Endothelial cell (in vitro differentiated cells): ENCODE measurements at places on chromosomes 13 and 19.
A peak's percentile ranks its signal among the peaks of the same experiment; 100 is the strongest.

GRCh38 chr13:20415306-20415679, 110.4 kb downstream of the CRYL1 start:
- DNase-seq: no peak

- no peak for DNase-seq
Measured at GRCh38 chr19:7865262-7865911, 8.8 kb downstream of the PRR36 start.

DNA sequence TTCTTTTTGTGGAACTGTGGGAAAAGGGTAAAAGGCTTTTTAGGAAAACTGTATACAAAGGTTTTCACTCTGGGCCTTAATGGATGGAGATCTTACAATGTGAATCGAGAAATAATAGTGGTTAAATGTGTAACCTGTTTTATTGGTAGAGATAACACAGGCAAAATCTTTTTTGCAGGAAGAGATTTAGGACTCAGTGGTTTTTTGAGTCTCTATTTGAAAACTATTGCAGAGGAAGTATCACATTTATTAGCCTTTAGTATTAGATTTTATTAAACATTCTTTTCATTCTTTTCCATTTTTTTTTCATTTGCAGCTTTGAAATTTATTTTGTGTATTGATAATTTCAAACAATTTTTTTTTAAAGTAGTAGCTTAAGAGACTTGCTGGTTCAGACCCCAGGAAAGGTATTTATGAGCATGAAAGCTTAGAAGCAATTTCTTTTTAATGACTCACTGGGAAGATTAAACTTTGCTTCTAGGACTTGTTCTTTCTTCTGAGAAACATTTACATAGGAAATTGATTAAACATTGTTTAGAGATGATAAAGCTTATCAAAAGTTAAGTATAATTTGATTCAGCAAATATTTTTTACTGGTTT, 10.5 kb downstream of the KLF5 start:
- no peak for DNase-seq

GRCh38 chr13:29021717-29022116, 201.6 kb downstream of the MTUS2 start:
- no peak for DNase-seq

DNA sequence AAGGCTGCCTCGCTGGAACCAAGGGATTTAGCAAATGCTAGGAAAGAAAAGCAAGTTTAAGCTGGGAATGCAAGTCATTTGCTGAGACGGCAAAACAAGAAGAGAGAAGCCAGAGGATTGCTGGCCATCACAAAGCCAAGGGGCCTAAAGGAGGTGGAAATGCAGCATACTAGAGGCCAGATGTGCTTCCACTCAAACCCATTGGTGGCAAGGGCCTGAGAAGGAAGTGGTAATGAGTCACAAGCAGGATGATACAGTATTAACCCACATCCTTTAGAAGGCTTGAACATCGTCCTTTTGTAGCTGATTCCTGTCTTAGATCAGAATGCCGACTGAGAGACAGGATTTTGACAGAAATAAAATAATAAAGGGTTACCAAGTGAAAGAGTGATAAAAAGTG, 68.2 kb downstream of the ITGBL1 start:
- DNase-seq: no peak

- no peak for DNase-seq
Measured at GRCh38 chr13:48232420-48233045, 473 bp upstream of the ITM2B start.

DNA sequence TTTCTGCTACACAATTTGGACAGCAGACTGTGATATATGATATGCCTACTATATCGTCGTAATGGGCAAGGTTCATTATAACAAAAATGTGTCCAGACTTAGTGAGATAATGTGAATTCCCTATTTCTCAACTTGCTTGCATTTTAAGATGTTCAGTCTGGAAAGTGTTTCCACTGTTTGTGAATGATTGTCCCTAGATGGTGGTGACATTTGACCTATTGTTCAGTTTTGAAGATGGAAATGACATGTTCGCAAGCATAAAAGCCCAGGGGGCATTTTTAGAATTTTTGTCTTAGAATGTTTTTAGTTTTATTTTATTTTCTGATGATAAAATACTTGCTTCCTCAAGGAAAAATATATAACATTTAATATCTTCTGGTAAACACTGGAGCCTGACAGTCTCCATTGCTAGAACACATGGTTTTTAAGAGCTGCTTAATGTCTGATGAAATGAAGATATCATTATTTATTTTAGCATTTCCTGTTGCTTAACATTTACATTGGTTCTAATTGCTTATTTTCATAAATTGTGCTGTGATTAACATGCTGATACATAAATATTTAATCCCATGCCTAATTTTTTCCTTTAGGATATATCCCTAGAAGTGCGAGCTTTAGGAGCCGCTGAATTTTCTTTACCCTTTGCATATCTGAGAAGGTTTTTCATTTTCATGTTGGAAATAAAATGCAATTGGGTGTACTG, 27.1 kb downstream of the MBNL2 start:
- DNase-seq: no peak

DNA sequence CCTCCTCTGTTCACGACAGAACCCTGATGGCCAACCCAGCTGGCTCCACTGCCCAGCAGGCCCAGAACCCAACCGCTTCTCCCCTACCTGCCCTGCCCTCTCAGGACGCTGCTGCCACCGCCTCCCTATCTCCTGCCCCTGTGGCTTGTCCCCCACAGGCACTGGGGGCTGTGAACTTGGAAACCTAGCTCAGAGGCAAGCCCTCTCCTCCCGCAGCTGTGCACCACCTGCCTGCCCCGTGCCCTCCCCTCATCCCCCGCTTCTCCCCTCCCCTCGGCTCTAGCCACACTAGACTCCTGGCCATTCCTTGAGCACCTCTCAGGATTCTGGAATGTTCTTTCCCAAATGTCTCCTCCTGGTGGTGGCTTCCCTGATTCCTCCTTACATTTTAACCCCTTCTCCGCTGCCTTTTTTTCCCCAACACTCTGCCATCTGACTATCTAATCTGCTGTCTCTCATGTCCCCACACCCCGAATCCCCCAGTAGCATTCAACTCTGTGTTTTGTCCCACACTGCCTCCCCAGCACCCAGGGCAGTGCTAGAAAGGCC, 6.7 kb downstream of the NANOS3 start:
- DNase-seq: no peak

DNA sequence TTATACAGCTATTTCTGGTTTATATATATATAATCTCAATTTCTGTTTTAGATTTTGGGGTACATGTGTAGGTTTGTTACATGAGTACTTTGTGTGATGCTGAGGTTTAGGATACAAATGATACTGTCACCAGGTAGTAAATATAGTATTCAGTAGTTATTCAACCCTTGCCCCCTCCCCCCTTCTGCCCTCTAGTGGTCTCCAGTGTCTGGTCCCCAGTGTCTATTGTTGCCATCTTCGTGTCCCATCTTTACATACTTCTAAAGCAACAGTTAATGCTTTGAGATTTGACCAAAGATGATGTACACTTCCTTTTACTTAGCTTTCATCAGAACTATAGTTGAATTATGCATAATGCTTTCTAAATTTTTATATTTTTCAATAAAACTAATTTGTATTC, 1623.4 kb upstream of the PRR20A start:
- DNase-seq: peak; percentile 6

DNA sequence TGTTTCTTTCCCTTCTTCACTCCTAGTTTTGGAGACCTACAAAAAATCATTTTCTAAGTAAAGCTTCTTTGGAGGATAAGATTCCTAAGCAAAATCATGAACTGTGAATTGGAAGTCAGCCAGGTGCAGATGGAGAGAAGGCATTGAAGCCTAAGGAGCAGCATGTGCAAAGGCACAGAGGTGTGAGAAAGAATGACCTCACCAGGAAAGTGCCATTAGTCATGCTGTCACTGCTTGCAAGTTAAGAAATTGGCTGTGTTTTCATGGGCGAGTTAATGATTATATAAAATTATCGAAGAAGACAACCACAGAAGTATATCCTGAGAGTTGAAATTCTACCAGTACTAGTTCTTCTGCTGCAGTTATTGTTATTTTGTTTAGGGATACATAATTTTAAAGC, 80.3 kb upstream of the KLHL1 start:
- DNase-seq: no peak

GRCh38 chr19:13428352-13428751, 77.9 kb downstream of the CACNA1A start:
- peak; percentile 32 for DNase-seq

DNA sequence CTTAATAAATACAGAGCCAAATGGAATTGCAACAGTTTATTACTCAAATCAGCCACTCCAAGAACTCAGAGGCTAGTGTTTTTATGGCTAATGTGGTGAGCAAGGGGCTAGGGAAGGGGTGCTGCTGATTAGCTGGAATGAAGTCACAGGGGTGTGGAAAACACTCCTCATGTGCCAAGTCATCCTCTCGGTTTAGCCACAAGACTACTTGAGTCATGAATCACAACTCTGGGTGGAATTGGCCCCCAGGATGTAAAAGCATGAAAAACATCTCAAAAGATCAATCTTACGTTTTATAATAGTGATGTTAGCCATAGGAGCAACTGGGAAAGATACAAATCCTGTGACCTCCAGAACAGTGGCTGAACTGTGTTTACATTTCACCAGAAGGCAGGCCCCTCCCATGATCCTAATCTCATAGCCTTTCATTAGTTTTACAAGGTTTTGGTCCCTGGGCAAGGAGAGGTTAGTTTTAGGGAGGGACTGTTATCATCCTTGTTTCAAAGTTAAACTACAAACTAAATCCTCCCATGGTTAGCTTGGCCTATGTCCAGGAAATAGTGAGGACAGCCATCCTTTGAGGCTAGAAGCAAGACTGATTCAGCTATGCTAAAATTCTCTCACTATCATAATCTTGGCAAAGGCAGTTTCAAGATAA, 2020.1 kb upstream of the PCDH20 start:
- no peak for DNase-seq

DNA sequence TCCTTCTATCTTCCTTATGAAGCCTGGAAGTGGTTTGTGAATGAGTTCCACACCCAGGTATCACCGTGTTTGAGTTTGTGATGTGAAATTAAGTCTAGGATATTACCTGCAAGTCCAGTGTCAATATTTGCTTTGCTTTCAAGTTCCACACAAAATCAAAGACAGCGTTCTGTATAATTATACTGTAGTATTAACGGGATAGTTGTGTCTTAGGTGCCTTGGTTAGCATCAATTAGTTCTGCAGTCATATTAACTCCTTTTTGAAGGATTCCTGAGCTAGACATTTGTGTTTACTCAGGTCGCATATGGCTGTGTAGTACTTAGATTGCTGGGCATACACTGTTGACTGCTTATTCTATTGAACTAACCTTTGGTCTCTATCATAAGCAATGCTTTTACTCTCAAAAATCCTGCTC, 54.4 kb downstream of the ERCC5 start:
- DNase-seq: no peak

DNA sequence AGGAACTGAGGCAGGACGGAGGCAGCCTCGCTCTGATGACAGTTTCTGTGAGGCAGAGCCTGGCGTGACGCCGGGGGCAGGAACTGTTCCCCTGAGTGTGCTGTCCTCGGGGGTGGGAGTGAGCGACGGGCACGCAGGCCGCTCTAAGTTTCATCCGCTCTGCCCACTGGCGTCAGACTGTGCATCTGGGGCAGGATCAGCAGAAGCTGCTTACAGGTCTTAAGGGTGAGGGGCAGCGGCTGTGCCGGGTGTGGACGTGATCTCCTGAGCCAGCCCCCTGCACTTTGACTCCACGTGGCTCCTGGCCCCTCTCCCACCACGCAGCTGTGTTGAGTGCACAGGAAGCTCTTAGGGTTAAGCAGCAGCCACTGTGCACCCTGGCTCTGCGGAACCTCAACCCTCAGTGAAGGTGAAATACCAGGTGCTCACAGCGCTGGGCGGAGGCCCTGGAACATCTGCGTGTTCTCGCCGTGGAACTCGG, 1.5 kb downstream of the GRK1 start:
- no peak for DNase-seq

DNA sequence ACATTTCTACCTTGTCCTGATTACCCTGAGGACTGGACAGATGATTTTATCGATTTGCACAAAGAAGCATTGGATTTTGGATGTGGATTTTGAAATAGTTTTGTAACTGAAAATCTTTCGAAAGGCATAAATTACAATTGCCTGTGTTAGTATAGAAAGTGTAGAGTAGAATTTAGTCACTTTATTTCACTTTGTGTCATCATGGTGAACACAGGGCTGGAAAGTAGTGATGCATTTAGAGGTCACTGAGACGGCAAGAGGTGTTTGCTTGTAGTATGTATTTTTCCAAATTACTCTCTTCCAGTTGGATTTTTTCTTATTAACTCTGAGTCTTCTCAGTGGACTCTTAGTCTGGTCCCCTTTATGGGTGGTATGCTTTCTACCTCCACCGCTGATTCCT, 326.0 kb downstream of the NALCN start:
- no peak for DNase-seq

GRCh38 chr19:49152119-49152550, 3.1 kb downstream of the HRC start:
- DNase-seq: no peak

GRCh38 chr13:34640179-34640992, 301.7 kb upstream of the NBEA start:
- DNase-seq: no peak

- peak; percentile 53 for DNase-seq
Measured at GRCh38 chr19:47239610-47240296, 8.8 kb upstream of the BBC3 start.
